T47D (cell line): ENCODE measurements at places on chromosomes 16 and 17.

DNA sequence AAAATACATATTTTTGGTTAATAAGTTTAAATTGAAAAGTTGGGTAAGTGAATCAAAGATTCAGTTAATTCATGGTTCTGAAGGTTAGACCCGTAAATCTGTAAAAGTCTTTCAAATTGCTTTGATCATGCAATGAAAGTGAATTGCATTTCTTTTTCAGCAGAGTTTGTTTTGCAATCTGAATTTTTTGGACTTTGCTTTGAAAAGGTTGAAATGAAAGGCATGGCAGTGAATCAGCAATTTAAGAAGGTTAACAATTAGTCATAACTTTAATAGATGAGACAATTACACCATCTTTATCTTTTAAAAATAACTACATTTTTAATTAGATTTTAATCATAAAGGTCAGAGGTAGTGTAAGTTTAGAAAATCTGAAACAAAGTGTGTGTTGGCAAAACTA is 310.9 kb upstream of the KCNJ16 start:
- no peak for DNase-seq

GRCh38 chr16:58084635-58085034 is 44.5 kb downstream of the CFAP20 start:
- no peak for DNase-seq

GRCh38 chr17:32302860-32303649 is 37.4 kb downstream of the RHBDL3 start:
- DNase-seq: no peak

DNA sequence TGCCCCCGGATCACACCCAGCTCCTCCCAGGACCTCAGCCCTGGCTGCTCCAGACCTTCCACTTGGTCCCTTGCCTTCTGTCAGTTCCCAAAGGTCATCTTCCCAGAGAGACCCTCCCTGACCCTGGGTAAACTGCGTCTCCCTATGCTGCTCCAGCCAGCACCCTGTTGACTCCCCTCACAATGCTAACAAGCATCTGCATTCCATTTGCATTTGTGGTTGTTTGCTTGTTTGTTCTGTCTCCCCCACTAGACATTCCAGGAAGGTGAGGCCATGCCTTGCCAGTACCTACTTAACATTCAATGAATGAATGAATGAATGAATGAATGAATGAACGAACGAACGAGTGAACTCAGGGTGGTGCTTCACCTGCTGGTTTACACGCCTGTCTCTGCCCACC is 171.2 kb downstream of the WSCD1 start:
- peak; percentile 8 for DNase-seq

GRCh38 chr16:24810951-24811843 is 34.6 kb upstream of the SLC5A11 start:
- no peak for DNase-seq

DNA sequence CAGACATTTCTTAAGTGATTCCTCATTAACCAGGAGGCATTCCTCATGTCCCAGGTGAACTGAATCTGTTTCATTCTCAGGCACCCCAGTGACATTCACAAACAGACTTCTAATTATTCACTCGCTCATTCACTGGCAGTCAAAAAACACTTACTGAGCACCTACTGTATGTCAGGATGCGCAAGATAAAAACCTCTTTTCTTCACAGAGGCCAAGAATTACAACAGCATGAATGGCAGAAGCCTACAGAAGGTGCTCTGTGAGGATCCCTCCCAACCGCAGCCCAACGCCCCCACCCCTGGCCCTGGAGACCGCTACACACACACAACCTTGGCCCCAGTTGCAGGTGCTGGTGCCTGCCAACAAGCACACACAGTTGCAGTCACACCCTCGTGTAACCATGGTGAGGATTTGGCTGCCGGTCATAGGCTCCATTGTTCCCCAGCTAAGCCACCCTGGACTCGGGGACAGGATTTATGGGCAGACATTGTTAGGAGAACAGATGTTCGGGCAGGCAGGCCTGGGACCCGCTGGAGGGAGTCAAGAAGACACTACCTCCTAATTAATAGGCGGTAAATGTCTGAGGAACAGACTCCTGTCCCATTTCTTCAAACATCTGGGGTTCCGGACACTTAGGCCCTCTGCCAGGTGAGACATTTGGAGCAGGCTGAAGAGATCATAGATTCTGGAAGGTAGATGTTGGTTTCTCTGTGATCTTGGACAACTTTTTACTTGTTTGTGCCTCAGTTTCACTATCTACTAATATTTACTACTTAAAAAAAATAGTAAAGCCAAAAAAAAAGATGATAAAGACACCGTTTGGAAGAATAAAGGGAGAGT is 43.2 kb downstream of the CUEDC1 start:
- peak; percentile 70 for DNase-seq

GRCh38 chr16:27483088-27483437 is 66.7 kb downstream of the GTF3C1 start:
- DNase-seq: no peak

DNA sequence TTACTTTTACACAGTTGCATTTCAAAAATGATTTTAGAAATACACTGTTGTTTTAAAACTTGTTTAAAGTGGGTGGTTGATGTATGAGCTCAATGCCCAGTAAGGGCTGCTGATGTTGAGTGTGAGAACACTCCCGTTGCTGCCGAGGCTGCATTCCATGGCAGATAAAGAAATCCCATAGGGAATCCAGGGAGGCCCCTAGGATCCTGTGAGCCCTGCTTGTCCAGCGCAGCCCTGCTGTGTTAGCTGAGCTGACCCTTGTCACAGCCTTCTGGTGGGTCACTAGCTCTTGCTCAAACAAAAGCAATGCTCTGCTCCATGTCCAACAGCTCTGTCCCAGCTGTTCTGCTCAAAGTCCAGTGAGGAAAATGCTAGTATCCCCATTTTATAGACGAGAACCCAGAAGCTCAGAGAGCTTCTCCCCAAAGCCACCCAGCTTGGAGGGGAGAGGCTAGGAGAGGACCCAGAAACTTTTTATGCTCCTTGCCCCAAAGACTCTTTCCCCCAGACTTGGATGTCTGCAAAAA is 18.6 kb upstream of the COL1A1 start:
- no peak for DNase-seq
